ENCODE measurements at places on chromosomes 11 and 22.

- DNase-seq = peak; percentile 68
Measured at GRCh38 chr11:10302359-10302743, 2.5 kb upstream of the ADM start.

DNA sequence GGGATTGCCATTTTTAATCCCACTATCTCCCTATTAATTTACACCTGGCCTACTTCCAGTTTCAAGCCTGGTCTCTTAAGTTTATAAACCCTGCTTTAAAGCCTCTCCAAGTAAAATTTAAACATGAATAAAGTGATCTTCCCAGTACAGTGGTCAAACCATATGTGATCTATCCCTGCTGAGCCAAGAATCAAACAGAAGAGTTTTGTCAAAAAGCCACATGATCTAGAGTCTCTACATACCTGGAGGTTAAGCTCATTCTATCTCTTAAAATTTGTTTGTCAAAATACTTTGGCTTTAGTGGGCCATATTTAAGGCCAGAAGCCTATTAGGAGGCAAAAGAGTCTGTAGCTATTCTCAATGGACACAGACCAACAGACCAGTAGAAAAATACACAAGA lies 42.9 kb upstream of the DDI1 start:
- no peak for DNase-seq

GRCh38 chr11:36108881-36109589 lies 165.2 kb downstream of the LDLRAD3 start:
- no peak for DNase-seq

- DNase-seq = no peak
Measured at GRCh38 chr11:22884217-22884616, 23.9 kb upstream of the CCDC179 start.

DNA sequence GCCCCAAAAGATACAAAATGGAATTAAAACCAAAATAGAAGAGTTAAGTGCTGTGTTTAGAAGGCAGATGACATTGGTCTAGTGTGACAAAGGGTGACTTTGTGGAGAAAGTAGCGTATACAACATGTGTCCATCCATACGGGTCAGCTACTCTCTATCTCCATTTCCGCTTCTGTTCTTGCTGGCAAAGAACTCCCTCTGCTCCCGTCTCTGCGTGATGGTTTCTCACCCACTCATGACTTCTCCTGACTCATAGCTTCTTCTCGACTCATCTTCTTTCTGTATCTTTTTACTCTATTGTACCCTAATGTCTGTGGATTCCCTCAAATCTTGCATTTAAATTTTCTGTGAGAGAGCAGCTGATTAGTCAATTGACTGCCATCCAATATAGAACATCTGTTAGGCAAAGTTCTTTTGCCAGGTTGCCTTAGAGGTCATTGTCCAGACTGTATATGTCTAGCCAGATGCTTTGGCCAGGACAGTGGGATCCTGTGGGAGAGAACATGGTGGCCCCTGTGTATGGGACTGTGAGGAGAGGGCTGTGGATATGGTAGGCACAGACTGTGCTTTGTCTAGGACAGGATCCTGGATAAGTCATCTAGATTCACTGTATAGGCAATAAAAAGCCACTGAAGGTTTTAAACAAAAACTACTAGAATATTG lies 28.4 kb downstream of the MMP13 start:
- DNase-seq = no peak

DNA sequence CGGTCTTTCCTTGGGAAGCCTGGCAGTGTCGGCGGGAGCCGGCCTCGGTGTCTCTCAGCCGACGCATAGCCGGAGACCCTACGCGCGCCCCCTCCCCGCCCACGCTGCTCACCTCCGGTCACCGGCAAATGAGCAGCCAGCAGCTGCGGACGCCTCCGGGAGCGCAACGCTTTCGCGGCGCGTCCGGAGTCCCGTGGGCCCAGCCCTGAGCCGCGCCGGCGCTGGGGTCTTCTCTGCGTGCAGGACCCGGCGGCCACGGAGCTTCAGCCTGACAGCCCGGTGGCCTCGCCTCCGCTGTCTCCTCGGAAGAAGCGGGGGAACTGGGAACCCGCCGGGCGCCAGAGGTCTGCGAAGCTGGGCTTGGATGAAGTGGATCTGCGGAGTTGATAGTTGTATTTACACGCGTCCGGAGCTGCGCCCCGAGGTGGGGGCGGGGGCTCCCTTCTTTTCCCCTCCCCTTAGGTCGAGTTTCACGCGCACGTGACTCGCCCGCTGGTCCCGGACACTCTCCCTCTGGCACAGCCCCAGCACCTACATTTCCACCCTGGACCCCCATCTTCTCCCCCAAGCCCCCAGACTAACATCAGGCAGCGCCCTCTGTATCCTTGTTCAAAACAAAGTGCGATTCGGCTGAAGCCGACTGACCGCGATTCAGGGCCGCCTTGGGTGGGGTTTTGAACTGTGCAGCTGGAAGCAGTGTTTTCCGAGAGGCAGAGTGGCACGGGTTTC lies at the start of gene SLC43A1:
SLC43A1 (minus strand) TSS at position 371 of the 729 bp plus-strand sequence. CDS start 1,591 bp downstream, outside the sequence.
- peak; percentile 15 for DNase-seq

DNA sequence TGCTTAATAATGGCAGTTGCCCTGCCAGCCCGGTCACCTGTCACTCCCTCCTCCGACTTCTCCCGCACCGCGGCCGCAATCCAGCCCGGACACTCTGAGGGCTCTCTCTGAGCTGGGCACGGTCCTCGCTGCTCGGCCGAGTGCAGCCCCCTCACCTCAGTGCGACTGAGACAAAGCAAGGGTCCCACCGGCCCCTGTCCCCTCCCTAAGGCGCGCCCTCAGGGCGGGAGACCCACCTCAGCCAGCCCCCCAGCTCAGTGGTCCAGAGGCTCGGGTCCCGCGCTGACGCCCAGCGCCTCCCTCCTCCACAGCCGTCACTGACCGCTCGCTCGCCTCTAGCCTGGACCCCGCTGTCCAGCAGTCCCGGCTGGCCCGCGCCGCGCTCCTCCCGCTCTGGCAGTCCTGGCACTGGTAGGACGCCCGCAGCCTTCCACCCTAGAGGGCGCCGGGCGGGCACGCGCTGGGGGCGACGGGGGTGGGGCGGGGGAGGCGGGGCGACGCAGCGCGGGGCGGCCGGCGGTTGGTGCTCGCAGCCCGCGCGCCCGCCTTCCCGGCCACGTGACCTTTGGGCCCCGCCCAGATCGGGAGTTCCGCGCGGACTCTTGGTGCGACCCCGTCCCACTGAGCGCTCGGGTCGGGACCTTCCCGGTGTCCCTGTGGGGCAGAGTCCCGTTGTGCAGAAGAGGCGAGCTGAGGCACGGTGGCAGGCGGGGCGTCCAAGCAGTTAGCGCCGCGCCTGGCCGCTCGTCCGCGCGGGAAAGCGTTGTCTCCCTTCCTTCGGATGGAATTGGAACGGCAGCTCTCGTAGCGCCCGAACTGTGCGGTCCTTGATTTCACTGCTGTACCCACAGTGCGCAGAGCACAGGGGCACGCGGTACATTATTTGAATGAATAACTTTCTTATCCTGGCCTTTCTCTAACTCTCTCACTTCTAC lies 7.8 kb upstream of the L3MBTL2 start:
- peak; percentile 33 for DNase-seq

- DNase-seq = peak; percentile 65
Measured at GRCh38 chr11:9015677-9016076, 11.9 kb upstream of the NRIP3 start.

DNA sequence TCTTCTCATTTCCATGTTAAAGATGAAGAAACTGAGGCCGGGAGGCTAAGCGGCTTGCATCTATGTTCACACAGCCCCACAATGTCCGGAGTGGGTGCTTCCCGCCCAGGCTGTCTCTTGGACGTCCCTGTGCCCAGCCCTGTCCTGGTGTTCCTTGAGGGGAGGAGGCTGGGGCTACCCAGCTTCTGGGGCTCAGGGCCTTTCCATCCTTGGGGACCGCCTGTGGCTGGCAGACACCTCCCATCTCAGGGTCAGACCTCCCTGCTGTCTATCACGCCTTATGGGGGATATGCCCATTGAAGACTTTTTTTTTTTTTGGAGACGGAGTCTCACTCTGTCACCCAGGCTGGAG lies 95.5 kb downstream of the WNT7B start:
- no peak for DNase-seq

- no peak for DNase-seq
Measured at GRCh38 chr22:45645526-45646414, 25.9 kb upstream of the ATXN10 start.

GRCh38 chr22:25497181-25497641 lies 67.3 kb upstream of the GRK3 start:
- no peak for DNase-seq

GRCh38 chr22:29078036-29078868 lies 5.4 kb downstream of the KREMEN1 start:
- no peak for DNase-seq

GRCh38 chr11:60658409-60658808 lies 41.0 kb upstream of the MS4A8 start:
- DNase-seq = no peak

DNA sequence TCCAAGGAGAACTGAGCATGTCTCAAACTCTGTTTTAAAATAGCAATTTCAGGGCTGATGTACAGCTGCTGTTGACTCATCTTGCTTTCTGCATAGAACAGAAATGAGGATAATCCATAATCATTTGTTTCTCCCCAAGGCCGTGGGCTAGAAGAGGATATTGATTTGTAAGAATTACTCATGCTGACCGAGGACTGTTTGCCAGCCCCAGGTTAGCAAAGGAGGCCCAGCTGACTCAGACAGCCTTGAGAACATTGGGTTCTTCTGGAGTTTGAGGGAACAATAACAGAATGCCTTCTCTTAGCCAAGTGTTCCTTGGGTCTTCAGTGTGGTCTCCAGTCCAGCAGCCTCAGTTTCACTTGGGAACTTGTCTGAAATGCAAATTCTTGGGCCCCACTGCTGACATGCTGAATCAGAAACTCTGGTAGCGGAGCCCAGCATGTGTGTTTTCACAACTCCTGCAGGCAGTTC lies 92.0 kb downstream of the ZC3H12C start:
- DNase-seq = no peak

DNA sequence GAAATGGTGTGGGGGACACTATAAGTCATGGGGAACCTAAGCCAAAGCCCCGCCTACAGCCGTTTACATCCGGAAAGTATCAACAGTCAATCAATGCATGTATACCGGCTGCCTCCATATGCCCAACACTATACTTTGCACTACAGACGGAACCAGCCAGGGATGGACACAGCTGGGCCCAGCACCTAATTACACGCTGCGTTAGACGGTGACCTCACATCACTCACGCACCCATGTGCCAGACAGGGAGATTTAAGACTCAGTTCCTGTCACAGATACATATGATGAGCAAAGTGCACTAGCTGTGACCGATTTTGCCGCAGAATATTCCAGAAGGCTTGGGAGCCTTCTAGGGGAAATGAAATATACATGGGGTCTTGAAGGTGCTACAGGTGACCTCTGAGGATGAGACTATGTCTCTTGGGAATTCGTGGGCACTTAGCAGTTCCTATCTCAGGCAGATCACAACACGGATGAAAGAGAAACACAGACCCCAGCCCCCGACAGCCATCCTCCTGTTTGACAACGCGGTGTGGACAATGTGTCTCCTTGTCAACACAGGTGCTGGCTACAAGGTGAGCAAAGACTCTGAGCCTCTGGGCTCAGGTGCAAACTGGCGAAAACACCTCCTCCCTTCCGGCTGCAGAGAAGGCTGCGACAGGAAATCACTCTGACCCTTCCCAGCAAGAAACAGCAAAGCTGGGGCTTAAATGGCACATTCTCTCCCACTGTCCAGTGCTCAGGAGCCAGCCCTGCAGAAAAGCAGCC lies 8.0 kb downstream of the AHNAK start:
- peak; percentile 38 for DNase-seq

DNA sequence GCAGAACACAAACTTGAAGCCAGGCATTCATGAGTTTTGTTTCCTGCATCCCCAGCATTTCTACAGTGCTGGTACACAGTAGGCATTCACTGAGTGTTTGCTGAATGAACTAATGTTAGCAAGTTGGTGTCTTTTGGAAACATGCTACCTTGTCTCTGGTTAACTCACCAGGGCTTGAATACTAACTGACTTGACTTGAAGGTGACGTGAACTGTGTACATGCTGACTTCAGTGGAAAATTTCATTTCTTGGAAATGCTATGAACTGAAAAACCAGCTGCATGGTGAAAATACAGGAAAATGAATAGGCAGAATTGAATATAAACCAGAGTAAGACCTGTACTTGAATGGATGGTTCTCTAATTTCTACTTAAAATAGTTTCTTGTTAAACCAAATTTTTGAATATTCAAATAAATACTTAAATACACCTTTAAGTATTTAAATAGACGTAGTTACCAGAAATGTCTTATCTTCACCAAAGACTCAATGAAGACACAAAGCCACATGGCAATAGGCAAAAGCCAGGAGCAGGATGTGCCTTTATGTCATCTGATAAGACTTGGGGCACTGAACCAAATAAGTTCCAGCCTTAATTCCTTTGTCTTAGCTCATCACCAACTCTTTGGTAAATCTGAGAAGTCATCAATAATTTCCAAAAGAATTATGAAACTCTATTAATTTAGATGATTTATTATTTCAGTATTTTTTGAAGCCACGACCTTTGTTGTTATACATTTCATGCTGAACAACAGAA lies 39.7 kb upstream of the POU2AF2 start:
- DNase-seq = no peak

DNA sequence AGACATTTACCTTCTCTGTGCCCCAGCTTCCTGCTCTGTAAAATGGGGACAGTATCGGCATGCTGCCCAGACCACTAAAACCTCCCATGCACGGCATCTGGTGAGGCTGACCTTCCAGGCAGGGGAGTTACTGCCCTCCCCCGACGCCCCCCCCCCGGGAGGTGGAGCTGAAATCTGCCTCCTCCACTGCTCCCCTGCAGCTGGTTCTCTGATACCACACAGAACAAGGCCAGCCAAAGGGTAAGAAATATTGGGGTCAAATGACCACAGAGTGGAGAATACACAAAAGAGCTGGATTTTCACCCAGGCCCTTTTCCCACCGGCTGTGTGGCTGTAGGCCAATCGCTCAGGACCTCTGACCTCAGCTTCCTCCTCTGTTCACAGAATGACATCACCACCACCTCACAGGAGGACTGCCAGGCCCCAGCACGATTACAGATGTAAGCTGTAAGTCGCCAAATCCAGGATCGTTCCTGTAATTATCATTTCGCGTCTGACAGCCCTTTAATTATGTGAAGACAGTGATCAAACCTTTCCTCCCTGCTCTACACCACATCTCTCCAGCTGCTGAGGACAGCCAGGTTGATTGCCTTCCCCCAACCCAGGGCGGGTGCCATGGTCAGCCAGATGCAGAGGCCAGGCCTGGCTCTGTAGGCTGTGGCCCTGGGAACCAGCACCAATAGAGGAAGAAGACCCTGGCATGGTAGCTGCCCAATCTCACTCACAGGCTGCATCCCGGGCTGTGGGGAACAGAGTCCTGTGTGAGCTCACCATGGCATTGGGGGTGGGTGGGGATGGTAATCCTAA lies 35.7 kb upstream of the KLHL35 start:
- no peak for DNase-seq

DNA sequence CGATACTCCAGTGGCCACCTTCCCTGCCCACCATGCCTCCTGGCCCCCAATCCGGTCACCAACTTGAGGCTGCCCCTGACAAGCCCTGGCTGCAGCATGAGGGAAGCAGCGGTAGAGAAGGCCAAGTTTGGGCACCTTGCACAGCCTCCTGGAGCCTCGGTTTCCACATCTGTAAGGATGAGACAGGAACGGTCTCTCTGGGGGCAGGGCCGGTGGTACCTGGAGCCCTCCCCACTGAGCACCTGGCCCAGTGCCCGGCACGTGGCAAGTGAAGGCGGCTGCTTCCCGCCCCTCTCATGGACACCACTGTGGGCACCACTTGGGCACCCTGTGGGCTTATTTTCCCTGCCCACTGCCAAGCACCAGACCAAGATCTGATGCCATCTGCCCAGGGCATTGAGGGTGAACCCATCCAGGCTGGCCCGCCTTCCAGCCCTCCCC lies 77.8 kb downstream of the CDKN1C start:
- no peak for DNase-seq
